H9 (cell line): ENCODE measurements at places on chromosomes 2 and 18.

DNA sequence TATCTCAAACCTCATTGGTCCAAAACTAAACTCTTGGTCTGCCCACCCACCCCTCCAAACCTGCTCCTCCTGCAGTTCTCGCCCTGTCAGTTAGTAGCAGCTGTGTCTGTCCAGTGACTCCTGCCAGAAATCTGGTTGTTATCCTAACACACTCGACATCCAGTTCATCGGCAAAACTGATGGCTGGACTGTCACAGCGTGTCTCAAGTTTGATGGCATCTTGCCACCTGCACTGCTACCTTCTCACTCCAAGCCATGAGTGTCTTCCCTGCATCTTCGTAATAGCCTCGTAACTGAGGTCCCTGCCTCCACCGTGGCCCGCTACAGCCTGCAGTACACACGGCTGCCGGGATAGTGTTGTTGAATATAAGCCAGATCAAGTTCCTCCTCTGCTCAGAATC is 470.1 kb upstream of the RAB12 start:
- no peak for DNase-seq

- no peak for DNase-seq
These were observed 102.0 kb downstream of the CPO start for GRCh38 chr2:207041279-207041678.

GRCh38 chr2:109447251-109447661 is 166.5 kb downstream of the SEPTIN10 start:
- no peak for DNase-seq

- DNase-seq: no peak
These were observed 9.7 kb downstream of the SMAD7 start for GRCh38 chr18:48940854-48941611.

DNA sequence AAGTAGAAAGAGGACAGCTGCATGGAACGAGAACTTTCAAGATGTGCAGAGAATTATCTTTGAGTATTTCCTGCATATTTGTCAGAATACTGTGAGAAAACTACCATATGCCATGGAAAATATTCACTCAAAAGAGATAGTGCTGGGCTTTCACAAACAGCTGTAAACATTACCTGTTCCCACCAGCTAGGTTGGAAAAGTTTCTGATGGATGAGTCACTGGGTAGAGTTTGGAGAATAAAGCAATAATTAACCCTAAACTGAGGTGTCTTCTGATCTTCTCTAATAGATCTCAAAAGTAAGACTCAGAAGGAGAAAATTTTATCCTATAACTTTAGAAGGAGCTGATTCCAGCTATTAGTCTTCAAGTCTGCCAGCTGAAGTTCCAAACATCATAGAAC is 3.9 kb upstream of the FSIP2 start:
- no peak for DNase-seq

DNA sequence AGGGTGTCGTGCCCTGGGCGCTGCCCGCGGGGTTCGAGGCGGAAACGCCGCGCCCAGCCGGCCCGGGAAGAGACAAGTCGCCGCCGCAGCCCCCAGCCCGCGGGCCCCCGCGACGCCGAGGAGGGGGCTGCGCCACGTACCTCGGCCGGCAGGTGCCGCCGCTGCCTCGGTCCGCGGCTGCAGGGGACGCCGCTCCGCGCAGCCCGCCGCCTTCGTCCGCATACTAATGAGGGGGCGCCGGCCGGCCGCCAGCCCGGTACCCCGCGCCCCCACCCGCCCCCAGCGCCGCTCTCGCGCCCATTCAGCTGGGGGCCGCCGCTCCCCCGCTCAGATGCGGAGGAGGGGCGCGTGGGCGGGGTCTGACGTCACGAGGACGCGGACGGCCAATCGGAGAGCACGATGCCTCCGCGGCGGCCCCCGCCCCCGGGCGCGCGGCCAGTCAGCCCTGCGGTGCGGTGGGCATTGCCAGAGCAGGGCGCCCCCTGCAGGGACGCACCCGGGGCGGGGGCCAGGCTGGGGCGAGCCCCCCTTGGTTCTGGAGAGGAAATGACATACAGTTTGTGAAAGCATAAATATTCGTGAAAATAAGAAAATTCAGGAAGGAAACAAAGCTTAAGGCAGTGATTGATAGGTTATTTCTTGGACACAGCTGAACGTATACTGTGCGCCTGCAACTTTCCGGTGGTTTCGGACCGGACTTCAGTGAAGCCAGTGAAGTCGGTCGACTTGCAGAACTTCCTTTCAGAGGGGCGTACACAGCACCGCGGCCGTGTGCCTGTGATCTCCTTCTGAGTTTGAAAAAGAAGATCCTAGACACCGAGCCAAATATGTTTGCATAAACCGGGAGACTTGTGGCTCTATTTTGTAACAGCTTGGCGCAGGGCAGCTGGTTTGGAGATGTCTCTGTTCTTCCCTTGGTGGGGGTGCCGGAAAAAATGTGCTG is at the start of gene ST3GAL5:
Gene ST3GAL5 (minus strand): TSS at position 307 of the 943 bp plus-strand sequence. CDS start 85 bp downstream, at position 222.
- DNase-seq: peak; percentile 89

DNA sequence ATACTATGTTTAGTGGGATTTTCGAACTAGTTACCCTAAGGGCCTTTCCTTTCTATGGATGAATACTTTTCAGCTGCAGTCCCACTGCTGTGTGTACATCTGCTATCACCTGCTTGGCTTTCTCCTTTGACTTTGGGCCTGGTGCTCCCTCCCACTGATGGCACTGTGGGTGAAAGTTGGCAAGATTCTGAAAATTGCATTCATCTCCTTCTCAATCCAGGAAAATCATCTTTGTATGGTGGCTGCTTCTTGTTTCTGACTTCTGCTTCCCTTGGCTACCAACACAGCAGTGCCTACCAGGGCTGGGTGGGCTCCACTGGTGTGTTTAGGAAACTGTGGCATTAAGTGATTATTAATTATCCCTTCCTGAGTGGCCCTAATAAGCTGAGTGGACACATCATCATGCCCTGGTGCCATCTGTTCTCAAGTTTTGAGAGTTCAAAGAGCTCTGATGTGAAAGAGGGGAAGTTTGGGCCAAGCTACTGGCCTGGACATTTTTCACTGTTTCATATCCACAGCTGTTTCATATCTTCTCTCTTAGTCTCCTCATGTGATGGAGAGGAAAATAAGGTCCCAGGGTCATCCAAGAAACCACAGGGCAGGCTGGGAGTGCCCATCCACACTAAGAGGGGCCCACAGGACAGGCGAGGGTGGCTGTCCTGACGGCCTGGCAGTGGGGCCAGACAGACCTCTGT is 16.7 kb downstream of the HK2 start:
- no peak for DNase-seq

DNA sequence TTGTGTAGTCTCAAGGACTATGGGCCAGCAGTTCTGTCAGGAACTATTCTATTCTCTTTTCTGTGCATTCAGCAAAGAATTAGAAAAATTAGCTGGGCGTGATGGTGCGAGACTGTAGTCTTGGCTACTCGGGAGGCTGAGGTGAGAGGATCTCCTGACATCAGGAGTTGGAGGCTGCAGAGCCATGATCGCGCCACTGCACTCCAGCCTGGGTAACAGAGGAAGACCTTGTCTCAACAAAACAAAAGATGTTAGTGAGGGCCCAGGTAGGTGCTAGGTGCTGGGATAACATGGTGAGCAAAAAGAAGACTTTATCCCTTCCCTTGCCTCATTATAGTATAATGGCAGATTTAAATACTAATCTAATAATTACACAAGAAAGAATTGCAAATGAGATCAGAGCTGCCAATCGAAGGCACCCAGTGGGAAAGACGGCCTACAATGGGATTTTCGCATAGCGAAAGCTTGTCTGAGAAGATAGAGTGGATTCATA is 447 bp upstream of the MRPL19 start:
- DNase-seq: no peak

DNA sequence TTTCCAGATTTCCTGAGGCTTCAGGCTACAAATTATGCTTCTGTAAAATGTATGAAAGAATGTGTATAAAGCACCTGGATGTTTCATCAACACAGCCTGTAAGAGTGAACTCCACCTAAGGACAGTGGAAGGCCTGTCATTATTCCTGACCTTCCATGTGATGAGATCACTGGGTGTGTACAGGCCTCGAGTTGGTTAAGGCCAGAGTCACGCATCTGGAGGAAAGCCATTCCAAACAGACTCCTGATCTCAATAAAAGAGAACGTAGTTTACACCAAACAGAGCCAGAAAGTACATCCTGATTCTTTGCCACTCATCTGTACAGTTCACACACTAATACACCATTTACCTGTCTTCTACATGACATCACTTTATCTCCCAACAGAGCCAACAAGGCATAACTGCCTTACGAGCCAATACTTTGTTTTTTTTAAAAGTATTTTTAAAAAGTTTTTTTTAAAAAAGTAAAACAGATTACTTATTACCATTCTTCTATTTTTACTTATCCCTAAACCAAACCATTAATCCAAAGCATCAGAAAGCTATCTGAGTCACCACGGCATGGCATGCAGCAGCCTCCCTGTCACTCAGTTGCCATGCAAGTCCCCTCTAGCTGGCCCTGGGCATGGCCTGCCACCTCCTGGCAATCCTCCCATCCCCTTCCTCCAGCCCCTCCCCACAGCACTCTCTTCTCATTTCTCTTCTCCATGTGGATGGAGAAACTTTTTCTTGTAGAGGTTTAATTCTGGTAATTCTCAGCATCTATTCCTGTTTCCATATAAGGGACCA is 78.8 kb upstream of the TFCP2L1 start:
- no peak for DNase-seq

- DNase-seq: no peak
These were observed 22.7 kb downstream of the MPPE1 start for GRCh38 chr18:11885278-11885947.

- no peak for DNase-seq
These were observed 14.3 kb upstream of the TRIB2 start for GRCh38 chr2:12702168-12703121.

DNA sequence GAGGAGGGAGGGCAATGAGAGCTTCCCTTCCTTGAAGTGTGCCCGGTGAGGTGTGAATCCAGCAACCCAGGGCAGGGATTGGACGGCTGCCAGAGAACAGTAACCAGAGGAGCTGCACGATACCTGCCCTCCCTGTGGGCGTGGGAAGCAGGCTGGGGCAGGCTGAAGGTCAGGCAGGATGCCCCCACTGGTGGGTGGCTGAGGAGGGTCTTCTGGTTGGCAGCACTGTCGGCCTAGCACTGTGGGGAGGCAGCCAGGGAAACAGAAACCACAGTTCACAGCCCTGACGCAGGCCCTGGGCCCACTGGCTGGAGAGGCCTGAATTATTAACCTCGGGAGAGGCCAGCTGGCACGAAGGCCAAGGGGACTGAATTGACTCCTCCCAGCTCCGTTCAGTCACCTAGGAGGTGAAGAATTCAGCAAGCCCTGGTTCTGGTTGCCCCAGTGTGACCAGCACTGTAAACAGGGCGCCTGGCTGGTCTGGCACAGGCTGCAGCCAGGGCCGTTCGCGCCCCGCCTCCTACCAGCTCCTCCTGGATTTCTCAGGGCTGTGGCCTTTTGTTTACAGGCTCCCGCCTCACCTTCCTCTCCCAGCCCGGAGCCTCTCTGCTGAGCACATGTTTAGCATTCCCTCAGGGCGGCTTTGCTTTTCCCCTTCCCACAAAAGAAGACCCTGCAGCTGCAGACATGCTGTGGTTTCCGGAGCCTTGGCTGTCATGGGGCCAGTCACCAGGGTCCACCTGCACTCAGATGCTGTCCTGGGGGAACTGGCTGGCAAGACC is 97.8 kb downstream of the B3GNT2 start:
- peak; percentile 94 for DNase-seq

DNA sequence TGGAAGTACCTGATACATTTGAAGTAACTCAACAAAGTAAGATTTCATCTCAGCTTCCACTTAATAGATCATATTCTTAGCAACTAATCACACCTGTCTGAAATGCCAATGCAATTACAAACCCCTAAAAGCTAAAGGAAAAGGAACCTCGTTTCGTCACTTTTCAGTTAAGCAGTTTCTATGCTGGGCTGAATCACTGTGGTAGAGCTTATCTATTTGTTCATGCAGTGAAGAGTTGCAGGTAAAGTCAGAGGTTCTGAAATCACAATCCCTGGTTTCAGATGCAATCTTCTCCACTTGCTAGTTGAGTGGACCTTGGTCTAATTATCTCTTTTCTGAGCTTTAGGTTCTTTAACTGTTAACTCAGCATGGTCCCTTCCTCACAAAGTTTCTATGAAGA is 6.3 kb downstream of the HRH4 start:
- no peak for DNase-seq

- DNase-seq: no peak
These were observed 227.7 kb downstream of the ARHGAP15 start for GRCh38 chr2:143356736-143357446.

- no peak for DNase-seq
These were observed 6.5 kb downstream of the TANK start for GRCh38 chr2:161166538-161167409.

GRCh38 chr2:1621041-1621440 is 123.3 kb downstream of the PXDN start:
- DNase-seq: no peak

DNA sequence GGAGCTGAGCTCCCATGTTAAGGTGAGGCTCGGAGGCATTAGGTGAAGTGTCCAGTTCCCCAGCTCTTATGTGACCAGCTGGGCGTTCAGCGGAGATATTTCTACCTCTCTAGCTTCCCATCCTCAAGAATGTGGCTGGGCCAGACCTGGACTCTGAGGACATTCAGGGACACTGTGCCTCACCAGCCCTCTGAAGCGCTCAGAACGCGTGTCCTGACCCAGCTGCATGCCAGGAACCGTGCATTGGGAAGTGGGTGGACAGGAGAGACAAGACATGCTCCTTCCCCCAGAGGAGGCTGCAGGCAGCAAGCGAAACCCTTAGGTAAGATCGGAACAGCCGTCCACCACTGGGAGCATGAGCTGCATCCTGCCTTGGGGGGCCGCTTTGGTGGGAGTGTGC is 38.0 kb upstream of the GPAT2 start:
- DNase-seq: no peak

- no peak for DNase-seq
These were observed 417.8 kb upstream of the SPHKAP start for GRCh38 chr2:228599297-228599696.

- no peak for DNase-seq
These were observed 1.7 kb downstream of the ZAP70 start for GRCh38 chr2:97714950-97715652.

- DNase-seq: no peak
These were observed 4.4 kb downstream of the DLX2 start for GRCh38 chr2:172098287-172098649.

GRCh38 chr2:218285604-218286003 is 6.7 kb downstream of the TMBIM1 start:
- DNase-seq: no peak

DNA sequence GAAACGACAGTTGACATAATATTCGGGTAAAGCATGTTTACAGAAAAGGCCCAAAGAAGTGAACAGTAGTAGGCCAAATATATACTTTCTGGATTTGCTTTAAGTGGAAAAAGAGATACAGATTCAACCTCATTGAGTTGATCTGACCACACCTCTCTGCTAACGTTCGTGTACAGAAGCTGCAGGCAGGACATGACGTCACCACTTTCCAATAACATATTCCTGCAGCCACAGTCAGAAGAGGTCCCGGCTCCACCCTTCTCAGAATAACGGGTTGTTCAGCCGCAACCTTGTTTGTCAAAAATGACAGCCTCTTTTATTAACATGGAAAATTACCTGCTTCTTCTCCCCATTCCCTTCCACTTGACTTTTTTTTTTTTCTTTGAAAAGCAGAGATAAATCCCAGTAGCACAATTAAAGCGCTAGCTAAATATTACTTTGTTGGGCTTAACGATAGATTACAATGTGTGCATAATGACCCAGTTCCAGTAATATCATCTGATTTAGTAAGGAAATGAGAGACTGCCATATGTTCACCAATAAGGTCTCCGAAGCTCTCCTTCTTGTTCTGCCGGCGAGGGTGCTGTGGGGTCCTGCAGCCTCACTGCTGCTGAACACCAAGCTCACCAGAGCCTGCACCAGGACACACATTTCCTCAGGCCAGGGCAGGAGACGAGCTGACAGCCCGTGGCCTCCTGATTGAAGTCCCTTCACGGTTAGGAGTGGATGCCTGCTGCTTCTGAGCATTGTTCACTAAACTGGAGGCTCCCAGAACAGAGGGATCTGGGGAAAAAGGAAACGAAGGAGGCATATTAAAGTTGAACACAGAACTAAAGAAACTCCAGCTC is 451.0 kb upstream of the SALL3 start:
- no peak for DNase-seq
